ENCODE measurements at places on chromosomes 3 and 15.

DNA sequence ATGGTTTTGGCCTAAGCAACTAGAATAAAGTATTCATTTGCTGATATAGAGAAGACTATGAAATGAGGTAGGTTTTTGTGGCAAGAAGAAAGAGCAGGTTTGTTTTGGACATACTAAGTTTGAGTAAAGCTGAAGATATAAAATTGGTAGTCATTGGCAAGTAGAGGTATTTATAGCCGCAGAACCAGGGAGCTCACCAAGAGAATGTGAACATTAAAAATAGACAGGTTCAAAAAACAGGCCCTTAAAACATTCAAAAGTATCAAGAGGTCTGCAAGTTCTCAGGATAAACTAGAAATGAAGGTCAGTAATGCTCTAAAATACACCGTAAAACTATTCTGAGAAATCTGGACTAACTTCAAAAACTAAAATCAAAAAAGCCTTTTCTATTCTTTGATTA, 240.7 kb downstream of the SCAPER start:
- DNase-seq: no peak

- no peak for DNase-seq
Observed at GRCh38 chr3:171654809-171655208, 155.5 kb downstream of the PLD1 start.

DNA sequence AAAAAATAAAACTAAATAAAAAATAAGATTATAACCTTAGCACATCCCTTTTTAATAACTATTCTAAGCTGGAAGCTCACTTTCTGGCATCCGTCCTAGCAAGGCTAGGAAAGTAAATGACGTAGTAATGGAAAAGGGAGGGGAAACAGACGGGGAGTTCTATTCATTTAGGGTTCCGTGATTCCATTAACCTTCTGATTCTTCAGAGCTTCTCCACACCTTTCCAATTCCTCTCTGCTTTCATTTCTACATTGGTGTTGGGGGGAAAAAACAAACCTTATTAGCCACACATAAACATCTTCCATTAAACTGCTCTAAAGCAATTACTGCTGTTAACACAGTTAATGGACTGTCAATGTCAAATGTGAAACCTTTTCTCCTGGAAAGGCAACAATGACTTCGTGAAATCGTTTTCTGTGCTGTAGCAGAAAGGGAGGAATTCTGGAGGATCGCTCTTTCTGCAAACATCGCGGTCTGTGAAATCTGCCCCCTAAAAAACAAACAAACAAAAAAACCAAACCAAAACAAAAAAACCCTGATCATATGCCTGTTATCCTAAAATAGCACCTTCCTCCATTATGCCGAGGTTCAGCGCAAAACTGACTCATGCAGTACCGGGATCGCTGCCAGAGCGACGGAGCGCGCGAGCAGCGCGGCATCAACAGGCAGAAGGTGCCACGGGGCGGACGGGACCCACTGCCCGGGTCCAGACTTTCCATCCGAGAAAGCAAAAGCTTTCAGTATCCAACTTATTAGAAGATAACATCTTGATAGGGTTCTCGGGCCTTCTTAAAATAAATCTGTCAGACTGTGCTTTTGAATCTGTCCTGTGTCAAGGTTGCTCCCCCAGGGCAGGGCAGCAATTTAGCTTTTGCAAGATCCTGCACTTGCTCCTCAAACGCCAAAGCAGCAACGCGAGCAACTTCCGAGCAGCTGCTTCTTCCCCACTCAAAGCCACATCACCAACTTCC, 156.2 kb downstream of the FGF12 start:
- peak; percentile 78 for DNase-seq

- DNase-seq: no peak
Observed at GRCh38 chr3:126268866-126269265, 88.3 kb downstream of the KLF15 start.

DNA sequence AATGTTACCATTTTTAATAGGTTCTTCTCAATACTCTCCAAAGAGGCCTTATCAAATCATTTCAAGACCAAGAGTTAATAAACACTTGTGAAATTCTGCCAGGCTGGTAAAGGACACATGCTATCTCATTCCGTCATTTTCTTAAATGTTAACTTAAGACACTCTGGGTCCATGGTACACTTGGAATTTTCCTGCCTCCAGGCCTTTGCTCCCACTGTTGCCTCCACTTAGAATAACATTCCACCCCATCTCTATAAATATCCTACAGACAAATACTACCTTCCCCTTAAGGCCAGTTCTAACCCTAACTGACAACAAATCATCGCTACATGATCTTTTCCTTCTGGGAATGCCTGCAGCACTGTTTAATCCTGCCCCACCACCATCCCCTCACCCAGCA, 24.1 kb downstream of the MAGI1 start:
- no peak for DNase-seq

- no peak for DNase-seq
Observed at GRCh38 chr3:183554377-183554776, 1.1 kb downstream of the KLHL6 start.

DNA sequence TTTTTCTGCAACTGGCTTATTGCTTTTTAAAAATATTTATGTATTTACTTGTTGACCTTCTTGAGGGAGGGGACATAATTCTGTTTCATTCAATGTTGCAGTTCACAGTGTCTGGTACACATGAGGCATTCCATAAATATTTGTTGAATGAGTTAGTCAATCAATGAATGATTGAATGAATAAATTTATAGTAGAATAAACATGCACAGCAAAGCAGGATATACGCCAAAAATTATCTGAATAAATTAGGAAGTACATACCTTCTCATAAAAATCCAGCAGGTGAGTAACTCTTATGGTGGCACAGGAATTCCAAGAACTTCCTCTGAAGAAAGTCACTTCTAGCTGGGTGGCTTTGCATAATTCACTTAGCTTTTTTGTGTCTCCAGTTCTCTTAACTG, 469.4 kb upstream of the ATP11B start:
- no peak for DNase-seq

DNA sequence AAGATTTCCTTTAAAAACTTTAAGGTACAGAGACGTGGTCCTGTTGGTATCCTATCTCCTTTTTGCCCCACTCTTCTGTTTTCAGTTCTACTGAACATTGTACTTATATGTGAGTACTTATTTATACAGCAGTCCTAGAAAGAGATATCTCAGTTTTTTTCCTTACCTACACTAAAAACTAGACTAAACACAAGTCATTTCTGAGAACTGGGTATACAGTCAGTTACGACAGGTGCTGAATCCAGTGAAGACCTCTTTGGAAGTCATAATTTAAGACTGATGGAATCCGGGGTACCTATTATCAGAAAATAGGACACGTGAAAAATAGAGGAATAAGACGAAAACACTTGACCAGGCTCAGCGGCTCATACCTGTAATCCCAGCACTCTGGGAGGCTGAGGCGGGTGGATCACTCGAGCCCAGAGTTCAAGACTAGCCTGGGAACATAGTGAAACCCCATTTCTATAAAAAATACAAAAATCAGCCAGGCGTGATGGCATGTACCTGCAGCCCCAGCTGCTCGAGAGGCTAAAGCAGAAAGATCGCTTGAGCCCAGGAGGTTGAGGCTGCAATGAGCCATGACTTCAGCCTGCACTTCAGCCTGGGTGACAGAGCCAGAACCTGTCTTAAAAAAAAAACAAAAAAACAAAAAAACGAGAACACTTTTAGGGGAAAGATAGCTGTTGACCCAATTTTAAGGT, 76.3 kb downstream of the KLHL25 start:
- no peak for DNase-seq

DNA sequence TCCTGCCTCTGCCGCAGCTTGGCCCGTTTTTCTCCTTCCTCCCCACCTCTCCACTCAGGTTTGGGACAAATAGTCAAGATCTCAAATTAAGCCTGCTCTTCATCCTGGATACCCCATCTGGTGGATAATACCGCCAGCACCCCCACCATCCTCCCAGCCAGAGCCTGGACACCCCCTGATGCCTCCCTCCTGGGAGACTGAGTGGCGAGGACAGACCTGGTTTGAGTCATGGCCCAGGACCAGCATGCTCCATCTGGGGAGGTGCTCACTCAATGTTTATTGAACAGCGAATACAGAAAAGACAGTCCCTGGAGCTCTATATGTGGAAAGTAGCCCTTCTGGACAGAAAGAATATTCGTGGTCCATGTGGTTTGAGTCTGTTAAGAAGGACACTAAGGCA, 23.3 kb downstream of the CTSH start:
- DNase-seq: no peak

- no peak for DNase-seq
Observed at GRCh38 chr3:33989229-33989628, 190.8 kb downstream of the PDCD6IP start.
